Hematopoietic multipotent progenitor cell treated with erythropoietin and hydrocortisone succinate and interleukin-3 and kit ligand, for 15 days (in vitro differentiated cells): ENCODE measurements at places on chromosomes 6 and 20.

DNA sequence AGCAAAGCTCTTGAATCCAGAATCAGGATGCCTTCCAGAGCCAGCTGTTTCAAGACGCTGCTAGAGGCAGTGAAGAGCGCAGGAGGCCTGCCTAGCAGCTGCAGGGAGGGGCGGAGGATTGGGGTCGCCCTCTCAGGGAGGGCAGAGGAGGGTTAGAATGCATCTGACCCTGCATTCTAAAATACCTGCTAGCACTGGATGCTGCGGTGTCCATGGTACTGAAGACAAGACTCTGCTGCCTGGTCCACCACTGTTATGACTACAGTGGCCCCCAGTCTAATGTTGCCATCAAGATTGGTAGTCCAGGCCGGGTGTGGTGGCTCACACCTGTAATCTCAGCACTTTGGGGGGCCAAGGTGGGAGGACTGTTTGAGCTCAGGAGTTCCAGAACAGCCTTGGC lies 193.7 kb upstream of the PROKR2 start:
- DNase-seq = no peak

GRCh38 chr20:49888212-49889000 lies 26.9 kb downstream of the SPATA2 start:
- peak; percentile 65 for DNase-seq

- DNase-seq = no peak
Observed at GRCh38 chr6:100435299-100435698, 29.4 kb downstream of the SIM1 start.

GRCh38 chr6:149854532-149854931 lies 9.6 kb downstream of the LRP11 start:
- DNase-seq = no peak

- no peak for DNase-seq
Observed at GRCh38 chr6:51927450-51927849, 160.0 kb downstream of the PKHD1 start.

DNA sequence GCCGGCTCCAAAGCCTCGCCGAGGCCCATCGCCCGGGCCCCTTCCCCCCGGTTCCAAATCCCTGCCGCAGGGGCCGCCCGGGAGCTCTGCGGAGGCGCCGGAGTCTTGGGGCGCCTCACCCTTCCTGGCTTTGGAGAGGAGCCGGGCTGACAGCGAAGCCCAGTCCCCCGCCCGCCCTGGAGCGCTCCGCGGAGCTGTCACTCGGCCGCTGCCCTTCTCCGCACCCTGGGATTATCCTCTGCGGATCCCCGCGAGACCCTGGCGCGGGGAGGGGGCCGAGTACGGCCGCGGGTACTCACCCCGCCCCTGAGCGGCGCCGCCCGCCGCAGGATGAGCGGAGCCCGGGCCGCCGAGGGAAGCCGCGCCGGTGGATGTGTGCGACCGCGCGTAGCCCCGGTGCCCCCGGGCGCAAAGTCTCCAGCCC lies 343 bp downstream of the SNAP91 start:
- DNase-seq = no peak

- no peak for DNase-seq
Observed at GRCh38 chr6:7561153-7561964, 19.9 kb downstream of the DSP start.

GRCh38 chr6:114249522-114249921 lies 93.3 kb downstream of the HS3ST5 start:
- no peak for DNase-seq

- DNase-seq = no peak
Observed at GRCh38 chr6:55496201-55496600, 82.8 kb downstream of the HMGCLL1 start.

DNA sequence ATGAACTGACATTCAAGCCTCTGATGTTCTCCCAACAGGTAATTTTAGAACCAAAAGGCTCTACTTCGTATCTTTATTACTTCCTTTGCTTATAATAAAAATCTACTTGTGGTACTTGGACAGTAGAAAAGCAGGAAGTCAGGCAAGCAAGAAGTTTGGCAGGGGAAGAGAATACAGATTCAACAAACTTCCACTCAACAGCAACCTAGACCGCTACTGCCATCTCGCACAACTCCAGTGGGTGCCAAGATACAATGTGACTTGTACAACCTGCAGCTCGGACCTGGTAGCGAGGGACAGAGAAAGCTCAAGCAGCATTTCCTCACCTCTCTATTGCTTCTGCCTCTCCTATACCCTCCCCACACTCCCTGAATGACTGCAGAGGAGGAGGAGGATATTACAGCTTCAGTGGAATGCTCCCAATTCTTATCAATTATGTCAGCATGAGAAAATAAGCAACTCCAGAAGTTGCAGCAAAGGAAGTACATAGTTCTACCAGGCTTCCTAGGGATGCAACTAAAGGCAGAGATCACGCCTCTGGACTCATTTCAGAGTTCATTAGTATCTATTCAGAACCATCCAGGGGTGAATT lies 76.5 kb downstream of the MBOAT1 start:
- DNase-seq = no peak

DNA sequence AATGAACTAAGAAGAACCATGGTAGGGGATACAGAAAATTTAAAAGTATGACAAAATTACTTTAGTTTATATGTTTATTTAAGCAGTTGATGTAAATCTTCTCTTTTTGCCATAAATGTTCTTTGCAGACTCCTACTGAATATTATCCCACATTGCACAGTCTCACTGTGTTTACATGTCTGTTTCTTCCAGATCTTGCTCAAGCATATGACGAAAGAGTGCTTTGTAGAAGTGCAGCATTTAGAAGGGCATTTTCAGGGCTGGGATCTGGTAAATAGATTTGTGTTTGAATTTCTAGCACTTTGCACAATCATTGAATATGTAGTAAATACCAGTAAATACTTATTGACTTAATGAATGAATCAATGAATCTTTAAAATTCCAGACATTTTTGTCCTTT lies 152.0 kb upstream of the EPHA7 start:
- no peak for DNase-seq

GRCh38 chr6:151962246-151962846 lies 154.9 kb downstream of the ESR1 start:
- no peak for DNase-seq

DNA sequence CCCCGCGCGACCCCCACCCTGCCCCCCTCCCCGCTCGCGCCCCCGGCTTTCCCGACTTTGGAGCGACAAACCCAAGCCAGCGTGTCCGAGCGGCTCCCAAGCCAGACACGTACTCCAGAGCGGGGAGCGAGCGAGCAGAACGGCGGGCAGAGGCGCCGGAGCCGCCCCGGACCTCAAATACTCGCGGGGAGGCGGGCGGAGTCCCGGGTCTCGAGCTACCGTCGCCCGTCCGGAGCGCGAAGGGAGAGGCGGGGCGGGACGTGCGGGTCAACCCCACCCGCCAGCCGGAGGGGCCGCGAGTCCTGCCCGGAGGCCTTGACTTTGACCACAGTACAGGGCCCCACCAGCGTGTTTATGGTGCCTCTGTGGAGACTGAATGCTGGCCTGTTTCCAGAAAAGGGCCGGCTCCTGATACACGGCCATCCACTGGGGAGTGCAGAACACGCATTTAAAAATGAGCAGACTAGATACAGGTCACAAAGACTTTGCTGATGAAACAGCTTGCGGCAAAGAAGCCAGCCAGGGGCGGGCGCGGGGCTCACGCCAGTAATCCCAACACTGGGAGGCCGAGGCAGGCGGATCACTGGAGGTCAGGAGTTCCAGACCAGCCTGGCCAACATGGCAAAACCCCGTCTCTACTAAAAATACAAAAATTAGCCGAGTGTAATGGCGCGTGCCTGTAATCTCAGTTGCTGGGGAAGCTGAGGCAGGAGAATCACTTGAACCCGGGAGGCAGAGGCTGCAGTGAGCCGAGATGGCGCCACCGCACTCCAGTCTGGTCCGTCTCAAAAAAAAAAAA lies at the start of gene SERPINB6:
Gene SERPINB6, minus strand, starts transcription at position 148 of the 799 bp plus-strand sequence. CDS start 12,235 bp downstream, outside the sequence.
- DNase-seq = no peak

- DNase-seq = no peak
Observed at GRCh38 chr6:153183925-153184324, 52.8 kb upstream of the RGS17 start.

GRCh38 chr6:125815080-125815910 lies 24.5 kb downstream of the NCOA7 start:
- DNase-seq = no peak

GRCh38 chr6:42128460-42129359 lies 13.7 kb downstream of the C6orf132 start:
- DNase-seq = no peak

- DNase-seq = no peak
Observed at GRCh38 chr20:37223053-37223452, 38.6 kb downstream of the GHRH start.

GRCh38 chr20:54938707-54939106 lies 463.3 kb downstream of the DOK5 start:
- no peak for DNase-seq

DNA sequence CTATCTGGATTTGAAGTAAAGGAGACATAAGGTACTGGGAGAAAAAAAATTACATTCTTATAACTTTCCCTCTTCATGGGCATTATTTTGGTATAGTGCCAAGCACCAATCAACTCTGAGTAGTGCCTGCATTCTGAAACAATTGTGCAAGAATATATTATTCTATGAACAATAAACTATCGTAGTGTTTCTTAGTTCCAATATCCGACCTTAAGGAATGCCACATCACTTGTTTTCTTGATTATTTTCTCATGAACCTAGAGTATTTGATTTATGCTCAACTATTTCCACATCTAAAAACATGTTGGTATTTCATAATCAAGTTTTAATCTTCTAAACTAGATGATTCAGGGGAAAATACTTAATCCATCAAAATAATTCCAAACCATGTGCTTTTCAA lies 294.4 kb upstream of the TBX18 start:
- no peak for DNase-seq

GRCh38 chr6:158660333-158660754 lies 10.5 kb downstream of the SYTL3 start:
- no peak for DNase-seq

- DNase-seq = no peak
Observed at GRCh38 chr20:32079655-32080109, 27.6 kb downstream of the HCK start.

- no peak for DNase-seq
Observed at GRCh38 chr20:34528921-34529297, 12.7 kb downstream of the DYNLRB1 start.

GRCh38 chr6:135820340-135820739 lies 31.2 kb upstream of the PDE7B start:
- no peak for DNase-seq

DNA sequence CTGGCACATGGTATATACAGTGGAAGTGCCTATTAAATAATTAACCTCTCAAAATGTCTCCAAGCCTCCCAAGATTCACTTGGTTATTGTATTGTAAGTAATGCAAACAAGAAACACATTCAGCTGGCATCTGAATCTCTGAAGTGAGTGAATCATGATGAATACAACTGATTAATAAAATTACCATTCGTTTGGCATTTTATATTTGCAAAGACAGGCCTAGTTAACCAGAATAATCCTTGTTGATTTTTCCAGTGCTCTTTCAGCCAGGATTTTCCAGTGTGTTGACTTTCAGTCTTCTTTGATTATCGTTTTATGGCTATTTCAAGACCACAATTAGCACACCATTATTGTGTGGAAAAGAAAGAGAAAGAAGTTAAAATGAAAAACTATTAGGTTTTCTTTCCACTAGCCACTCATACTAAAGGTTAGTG lies 20.3 kb downstream of the SLC22A2 start:
- DNase-seq = no peak

DNA sequence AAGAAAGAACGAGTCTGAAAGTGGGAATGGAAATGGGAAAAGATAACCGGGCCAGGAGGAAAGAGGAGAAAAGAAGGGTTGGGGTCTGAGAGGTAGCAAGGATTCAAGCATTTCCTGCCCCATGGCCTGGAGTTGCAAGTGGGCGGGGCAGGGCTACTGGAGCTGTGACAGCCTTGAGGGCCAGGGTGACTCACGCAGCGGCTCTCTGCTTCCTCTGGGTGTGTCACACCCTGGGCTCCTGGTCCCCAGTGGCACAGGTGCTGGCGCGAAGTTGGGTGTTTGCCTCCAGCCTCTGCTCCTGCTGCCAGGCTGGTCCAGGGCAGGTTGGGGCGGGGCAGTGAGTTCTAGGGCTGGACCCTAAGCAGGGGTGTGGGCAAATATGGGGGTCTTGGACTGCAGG lies 3.3 kb upstream of the ULBP3 start:
- DNase-seq = no peak

GRCh38 chr6:112469306-112469705 lies 122.2 kb downstream of the RFPL4B start:
- DNase-seq = no peak

GRCh38 chr6:11386323-11386722 lies 151.2 kb upstream of the TMEM170B start:
- no peak for DNase-seq

GRCh38 chr20:10447028-10447427 lies 11.9 kb downstream of the SLX4IP start:
- DNase-seq = peak; percentile 54

- DNase-seq = no peak
Observed at GRCh38 chr6:94736236-94736635, 841.1 kb upstream of the MANEA start.

DNA sequence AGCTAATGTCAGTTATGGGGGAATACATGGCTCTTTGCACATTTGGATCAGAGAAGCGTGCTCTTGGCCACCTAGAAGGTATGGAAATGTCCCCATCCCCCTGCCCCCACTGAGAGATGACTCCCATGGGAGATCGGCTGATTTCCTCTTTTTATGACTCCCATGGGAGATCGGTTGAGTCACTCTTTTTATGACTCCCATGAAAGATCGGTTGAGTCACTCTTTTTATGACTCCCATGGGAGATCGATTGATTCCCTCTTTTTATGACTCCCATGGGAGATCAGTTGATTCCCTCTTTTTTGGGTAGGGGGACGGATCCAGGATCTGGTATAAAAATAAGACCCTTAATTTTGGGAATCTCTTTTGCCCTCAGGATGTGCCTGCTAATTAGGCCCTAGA lies 10.3 kb upstream of the TAAR9 start:
- DNase-seq = no peak

DNA sequence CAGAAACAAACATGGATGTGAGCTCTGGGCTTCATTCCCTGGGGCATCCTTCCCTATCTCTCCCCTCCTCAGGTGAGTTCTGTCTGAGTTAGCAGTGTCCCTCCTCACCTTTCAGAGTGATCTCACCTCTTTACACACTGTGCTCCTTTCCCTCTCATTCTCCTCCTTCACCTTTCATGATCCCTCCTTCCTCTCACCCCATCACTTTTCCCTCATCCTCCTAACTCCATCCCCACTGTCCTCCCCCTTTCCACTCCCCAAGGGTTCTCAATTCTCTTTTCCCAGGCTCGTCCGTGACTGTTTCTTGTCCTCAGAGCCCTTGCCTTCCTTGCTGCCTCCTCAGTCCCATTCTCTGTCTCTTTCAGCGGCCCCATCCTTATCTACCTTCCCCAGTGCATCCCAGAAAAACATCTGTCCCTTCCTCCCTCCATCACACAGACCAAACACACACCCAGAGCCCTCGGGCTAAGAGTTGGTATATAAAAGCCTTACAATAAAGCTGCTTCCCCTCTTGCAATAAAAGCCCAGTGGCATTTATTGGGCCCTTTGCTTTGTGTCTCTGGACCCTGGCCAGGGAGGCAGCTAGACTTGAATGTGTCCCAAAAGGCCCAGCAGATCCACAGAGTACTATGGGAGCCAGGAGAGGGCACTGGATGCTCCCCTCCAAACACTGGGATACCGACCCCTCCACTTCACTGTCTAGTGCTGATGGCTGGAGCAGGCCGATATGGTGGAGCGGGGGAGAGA lies 1.9 kb downstream of the RNF39 start:
- no peak for DNase-seq

- DNase-seq = no peak
Observed at GRCh38 chr20:32179515-32179914, 28.0 kb downstream of the PLAGL2 start.

GRCh38 chr6:159137676-159138075 lies 31.5 kb upstream of the FNDC1 start:
- no peak for DNase-seq

GRCh38 chr6:76862936-76863335 lies 600.4 kb downstream of the HTR1B start:
- no peak for DNase-seq

- DNase-seq = no peak
Observed at GRCh38 chr6:111973118-111973761, 80.7 kb upstream of the CCN6 start.
